ENCODE measurements at places on chromosomes 5 and 9.

- no peak for DNase-seq
Observed at GRCh38 chr5:99004960-99005359, 76.2 kb upstream of the CHD1 start.

DNA sequence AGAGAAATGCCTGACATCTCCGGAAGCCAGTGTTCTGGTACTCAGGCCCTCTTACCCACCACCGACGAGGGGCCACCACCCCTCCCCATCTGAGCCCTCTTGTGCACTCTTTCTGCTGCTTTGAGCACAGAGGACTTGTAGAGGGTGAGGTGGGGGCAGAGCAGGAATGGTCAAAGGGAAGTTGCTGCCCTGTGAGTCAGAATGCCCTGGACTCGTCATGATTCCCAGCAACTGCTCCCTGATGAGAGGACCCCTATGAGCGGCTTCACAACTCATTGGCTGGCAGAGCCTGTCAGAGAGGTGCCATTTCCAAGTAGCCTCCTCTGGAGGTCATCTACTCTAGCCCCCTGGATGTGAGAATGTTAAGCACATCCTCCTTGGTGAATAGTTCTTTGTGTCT is 845 bp downstream of the ECSCR start:
- no peak for DNase-seq

DNA sequence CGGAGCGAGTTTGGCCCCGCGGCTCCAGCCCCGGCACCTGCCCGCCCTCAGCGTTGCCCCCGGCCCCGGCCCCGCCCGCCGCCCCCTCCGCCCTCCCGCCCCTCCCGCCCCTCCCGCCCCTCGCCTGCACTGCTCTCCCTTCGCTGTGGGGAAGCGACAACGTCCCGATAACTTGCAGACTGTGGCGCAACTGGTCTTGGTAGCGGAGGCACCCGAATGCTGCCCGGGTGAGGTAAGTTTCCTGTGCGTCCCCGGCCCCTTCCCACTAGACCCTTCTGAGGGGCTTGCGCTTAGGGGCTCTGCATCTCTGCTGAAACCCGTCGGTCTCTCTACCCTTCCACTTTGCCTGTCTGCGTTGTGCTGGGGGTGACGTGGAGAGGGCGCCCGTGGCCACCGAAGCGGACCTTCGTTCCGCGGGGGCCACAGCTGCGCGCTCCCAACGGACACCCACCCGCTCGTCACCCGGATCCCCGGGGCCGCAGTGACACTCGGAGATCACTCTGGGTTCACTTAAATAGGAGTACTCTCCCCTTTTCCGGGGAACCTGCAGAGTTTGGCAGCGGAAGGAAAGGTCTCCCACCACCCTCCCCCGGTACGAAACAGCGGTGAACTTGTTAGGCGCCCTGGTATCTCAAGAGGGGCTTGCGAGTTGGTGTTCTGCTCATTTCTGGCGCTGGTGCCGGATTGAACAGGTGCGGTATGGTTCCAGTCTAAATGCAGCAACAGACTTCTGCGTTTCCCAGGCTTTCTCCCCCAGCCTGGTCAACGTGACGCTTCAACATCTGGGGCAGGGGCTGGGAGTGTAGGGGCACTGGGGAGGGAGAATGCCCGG is 707 bp downstream of the PIP5K1B start:
- no peak for DNase-seq

- no peak for DNase-seq
Observed at GRCh38 chr5:2439608-2440007, 311.9 kb downstream of the IRX2 start.

DNA sequence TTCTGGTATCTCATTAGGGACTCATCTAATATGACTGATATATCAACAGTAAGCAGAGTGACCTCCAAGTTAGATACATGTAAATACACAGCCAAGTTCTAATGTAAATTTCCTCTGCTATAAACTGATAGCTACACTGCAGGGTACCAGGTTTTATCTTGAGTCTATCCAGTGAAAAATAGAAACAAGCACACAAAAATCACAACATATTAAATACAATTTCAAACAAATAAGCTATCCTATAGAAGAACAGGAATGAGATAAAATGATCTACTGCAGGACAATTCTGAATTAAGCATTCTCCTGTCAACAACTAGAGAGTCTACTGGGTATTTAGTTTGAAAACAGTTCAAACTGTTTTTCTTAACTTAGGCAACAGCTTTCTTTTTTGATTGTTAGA is 42.7 kb downstream of the NR3C1 start:
- no peak for DNase-seq

DNA sequence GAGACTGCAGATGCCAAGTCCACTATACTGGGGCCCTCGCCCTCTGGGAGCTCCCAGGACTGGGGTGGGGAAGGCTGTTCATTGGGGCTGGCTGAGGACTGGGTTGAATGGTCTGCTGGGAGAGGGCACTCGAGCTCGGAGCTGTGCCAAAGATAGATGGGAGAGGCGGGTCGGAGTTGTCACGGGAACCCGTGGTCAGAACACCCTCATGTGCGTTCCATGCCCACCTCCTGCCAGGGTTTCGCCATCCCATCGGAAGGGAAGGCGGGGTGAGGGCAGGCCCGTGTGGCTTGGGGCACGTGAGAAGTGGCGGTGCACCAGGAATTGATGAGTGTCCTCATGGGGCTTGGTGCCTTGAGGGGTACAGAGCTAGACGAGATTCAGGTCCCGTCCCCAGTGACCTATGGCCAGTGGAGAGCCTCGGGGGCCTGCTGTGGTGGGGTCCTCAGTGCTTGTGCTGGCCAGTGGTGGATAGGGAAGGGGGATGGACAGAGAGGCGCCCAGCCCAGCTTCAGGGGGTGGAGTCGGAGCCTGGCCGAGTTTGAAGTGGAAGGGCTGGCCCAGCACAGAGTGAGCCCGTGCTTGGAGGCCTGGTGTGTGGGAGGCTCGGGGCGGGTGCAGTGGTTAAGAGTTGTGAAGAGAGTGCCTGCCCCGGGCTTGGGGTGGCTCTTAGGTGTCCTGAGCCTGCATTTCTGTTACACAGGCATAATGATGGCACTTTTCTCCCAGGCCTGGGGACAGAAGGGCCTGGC is 4.3 kb downstream of the CACFD1 start:
- DNase-seq: no peak

- no peak for DNase-seq
Observed at GRCh38 chr5:79205965-79206364, 30.0 kb upstream of the JMY start.

GRCh38 chr9:29176231-29176630 is 1603.0 kb upstream of the C9orf72 start:
- DNase-seq: no peak

DNA sequence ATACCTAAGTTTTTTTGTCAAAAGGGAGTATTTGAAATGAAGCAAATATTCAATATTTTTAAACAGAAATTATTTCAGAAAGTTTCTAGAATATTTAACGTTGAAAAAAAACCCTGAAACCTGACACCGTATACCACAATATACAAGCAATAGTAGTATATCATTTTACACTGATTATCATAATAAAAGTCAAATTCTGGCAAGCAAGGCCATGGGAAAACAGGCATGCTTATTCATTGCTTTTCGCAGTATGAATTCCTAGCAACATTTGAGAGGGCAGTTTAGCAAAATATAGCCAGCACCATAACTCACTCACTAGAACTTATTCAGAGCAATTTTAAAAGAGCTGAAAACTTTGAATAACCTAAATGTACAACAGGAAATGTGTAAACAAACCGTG is 46.1 kb downstream of the ERAP1 start:
- DNase-seq: no peak

DNA sequence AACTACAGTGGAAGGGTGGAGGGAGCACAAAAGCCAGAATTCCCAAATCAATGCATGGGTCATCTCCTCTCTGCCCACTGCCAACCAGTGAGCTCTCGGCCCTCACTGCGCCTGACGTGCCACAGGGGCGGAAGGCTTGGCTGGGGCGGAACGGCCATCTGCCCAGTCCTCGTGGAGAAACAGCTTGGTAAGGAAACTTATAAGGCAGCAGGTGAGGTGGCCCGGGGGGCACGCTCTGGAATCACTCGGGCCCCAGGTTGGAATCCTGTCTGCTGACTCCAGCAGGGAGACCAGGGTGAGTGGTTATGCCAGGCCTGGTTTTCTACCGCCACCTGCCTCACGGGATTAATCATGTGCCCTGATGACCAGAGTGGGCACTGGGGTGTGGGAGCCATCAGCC is 52.3 kb downstream of the VAV2 start:
- no peak for DNase-seq

DNA sequence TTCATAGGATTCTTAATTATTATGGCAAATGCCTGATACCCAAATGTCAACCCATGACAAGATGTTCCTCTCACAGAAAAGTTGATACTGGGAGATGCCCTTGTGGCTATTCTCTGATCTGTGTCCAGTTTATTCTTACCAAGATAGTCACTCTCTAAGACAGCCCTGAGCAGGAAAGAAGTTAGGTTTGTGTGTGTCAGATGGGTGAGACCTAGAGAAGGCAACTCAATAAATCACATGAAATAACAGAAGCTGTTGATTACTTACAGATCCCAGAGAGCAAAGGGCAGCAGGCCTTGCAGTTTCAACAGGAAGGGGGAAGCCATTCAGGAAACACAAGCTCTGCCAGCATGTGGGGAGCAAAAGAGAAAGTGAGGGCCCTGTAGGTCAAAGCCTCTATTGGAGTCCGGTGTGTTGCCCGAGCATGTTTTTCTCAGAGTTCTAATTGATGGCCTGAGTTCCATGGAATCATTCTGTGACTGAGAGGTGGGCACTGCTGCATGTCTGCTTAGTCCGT is 1193.7 kb upstream of the CDH18 start:
- no peak for DNase-seq

DNA sequence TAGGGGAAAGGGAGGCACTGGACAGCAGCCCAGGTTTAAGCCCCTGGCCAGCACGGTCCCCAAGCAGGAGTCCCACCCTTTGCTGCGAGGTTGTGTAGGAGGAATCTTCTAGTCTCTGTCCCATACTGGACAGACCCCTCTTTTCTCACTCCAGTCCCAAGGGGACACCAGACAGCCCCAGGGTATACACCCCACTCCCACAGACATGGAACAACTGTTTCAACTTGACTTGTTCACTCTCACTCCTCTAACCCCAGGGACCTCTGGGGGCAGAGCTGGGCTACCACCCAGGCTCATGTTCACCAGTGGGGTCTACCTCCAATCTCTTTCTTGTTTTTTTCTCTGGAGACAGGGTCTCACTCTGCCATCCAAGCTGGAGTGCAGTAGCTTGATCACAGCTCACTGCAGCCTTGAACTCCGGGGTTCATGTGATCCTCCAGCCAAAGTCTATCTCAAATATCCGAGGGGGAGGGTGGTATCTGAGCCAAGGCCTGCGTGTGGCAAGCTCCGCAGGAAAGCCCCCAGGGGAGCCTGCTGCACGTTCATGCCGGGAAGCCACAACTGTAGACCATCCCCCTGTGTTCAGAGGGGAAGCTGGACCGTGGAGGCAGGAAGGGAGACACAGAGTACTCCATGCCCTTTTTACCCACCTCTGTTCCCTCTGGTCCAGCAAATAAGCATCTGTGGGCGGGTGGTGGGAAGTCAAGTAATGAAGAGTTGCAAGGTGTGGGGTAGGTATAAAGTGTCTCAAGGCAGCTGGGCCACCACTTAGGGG is 1.8 kb downstream of the PTGES2 start:
- DNase-seq: no peak

Data from mesothelial cell of epicardium (in vitro differentiated cells).